H1 (cell line): ENCODE measurements at places on chromosomes 12 and 14. TPM values are rescaled to one million over a fixed set of nuclear protein-coding genes. Genes with fewer than 3 reads are reported as not detected.

DNA sequence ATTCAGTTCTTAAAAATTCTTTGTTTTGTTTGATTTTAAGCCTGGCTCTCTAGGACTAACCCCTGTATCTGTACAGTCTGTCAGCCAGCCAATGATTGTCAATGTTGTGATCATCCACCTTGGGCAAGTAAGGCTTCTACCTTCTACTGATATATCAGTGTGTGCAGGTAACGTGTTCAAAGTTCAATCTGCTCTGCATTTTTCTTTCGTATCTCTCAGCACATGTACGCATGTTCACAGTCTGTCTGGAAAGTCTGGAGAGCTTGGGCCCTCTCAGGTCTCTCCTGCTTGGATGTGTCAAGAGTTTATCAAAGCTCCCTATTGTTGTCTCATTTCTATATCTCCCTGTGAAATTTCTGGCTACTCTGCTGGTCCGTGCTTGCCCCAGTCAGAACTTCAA, 138.6 kb upstream of the VRK1 start:
- no peak overlapping the region for H3K27ac ChIP-seq
- no peak overlapping the region for H3K4me3 ChIP-seq
- H3K36me3 ChIP-seq = no peaks in the 10 kb centered on the region
- peak; percentile 17 for DNase-seq

- DNase-seq = no peak
- H3K27ac ChIP-seq = no peak overlapping the region
- no peaks in the 10 kb centered on the region for H3K27me3 ChIP-seq
Measured at GRCh38 chr12:47650469-47650868, 55.4 kb downstream of the RPAP3 start.

GRCh38 chr12:87943762-87944161, 85.4 kb downstream of the C12orf50 start:
- H3K36me3 ChIP-seq = no peaks in the 10 kb centered on the region
- DNase-seq = no peak
- no peak overlapping the region for H3K27ac ChIP-seq

Gene GPR162
- 8.6 and 8.8 TPM in 2 replicates for total RNA-seq

Gene MGP
- not detected in 2 replicates for total RNA-seq

Gene NRXN3
- 3.0 and 4.1 TPM in 2 replicates for total RNA-seq

Gene ACOT6
- not detected in 2 replicates for total RNA-seq
